CD4-positive, alpha-beta T cell treated with Interleukin-12 subunit alpha and Interleukin-12 subunit beta, for 1 hour (primary cell): ENCODE measurements at places on chromosomes 11 and 22.

DNA sequence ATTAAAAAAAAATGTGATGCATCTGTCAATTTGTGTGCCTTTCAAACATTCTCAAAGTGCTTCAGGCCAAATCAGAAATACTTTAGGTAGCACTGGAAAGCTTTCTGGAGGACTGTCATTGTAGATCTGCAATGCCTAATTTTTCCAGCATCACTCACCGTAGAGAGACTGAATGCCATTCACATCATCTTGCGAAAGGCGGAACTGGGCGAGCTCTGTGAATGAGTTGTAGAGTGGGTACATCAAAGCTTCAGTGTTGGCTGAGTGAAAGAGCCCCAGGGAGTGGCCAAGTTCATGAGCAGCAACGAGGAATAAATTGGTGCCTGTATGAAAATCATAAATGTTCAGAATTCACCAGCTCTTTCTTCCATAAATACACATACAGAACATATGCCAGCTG lies 4.0 kb downstream of the MMP10 start:
- no peak for DNase-seq

DNA sequence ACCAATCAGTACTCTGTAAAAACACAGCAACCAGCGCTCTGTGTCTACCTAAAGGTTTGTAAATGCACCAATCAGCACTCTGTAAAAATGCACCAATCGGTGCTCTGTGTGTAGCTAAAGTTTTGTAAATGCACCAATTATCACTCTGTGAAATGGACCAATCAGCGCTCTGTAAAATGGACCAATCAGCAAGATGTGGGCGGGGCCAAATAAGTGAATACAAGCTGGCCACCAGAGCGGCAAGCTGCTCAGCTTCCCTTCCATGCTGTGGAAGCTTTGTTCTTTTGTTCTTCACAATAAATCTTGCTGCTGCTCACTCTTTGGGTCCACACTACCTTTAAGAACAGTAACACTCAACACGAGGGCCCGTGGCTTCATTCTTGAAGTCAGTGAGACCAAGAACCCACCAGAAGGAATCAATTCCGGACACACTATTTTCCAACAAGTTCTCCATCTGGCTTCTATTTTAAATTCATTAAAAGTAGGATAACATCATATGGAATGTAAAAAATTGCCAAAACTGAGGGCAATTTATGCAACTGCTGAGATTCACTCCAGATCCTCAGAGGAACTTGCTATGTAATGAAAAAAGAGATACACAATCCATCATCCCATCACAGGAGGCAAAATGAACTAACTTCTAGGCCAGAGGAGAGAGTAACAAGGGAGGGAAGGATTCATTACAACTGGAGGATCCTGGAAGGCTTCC lies 3.1 kb upstream of the PANX1 start:
- no peak for DNase-seq

DNA sequence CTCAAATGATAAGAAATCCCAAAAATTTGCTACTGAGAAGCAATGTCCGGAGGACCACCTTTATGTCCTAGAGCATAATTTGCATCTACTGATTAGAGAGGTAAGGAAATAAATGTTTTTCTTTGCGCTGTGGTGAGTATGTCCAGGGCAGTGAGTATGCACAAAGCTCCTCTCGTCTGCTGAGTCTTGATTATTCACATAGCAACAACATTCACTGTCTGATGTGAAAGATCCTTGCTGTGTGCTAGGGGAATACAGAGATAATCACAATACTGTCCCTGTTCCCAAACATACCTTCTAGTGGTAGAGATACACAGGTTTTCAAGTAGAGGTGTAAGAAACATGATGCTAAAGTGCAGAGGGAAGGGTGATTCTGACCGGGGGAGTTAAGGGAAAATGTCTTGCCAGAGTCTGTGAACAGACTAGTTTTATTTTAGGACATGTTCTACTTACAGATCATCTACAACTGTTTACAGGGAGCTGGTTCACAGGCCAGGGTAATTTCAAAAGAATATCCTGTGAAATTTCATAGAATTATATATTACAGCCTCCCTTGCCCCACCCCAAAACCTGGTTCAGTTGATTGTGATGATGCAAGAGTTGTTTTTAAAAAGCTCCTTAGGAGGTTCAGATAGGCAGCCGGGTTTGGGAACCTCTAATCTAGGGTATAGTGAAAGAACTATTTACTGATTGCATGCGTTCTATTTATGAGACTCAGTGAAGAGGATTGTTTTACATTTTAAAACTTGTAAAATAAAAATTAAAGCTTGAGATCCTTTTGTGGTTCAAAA lies 12.6 kb downstream of the MED17 start:
- DNase-seq: no peak

DNA sequence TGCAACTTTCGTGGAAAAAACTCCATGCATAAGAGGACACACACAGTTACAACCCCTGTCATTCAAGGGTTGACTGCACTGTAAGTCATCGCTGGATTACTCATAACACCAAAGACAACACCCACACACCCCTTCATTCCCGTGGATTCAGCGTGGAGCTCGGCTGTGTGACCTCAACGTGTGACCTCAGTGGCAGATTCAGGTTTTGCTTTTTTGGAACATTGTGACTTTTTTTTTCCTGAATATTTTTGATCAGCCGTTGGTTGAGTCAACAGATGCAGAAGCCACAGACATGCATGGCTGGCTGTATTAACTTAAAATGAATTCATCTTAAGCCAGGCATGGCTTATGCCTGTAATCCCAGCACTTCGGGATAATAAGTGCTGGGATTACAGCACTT lies 19.7 kb upstream of the MUC5AC start:
- no peak for DNase-seq
